ENCODE measurements at places on chromosomes 6 and 20. TPM values are rescaled to one million over a fixed set of nuclear protein-coding genes. Genes with fewer than 3 reads are reported as not detected.

DNA sequence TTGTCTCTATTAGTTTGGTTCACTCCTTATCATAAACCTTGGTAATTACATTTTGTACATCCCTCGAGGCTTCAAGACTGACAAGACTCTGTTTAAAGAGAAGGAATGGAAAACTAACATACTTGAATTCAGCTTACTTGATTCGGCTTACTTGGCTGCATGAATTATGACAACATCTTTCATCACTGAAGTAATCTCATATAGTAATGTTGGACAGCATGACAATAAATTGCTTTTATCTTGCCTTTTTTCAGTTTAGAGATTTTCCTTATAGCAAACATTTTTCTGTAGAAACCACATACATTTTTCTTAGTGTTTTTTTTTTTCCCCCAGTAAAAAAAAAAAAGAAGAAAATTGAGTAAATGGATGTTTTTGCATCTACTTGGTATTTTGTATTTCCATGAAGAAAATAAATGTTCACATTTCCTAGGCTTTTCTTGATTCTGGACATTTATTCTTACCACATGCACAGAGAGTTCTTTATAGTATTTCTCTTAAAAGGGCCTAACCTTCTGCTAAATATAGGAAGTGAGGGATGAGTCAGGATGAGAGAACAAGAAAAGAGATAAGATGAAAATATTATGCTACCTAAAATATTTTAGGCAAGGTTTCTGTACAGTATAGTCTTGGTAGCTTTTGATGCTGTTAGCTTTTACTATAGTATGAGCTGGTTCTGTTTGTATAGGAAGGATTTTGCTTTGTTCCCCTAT, 101.0 kb upstream of the HDGFL1 start:
- H3K27ac ChIP-seq: no peak overlapping the region
- H3K36me3 ChIP-seq: no peaks in the 10 kb centered on the region
- H3K4me3 ChIP-seq: no peak overlapping the region
- DNase-seq: no peak

DNA sequence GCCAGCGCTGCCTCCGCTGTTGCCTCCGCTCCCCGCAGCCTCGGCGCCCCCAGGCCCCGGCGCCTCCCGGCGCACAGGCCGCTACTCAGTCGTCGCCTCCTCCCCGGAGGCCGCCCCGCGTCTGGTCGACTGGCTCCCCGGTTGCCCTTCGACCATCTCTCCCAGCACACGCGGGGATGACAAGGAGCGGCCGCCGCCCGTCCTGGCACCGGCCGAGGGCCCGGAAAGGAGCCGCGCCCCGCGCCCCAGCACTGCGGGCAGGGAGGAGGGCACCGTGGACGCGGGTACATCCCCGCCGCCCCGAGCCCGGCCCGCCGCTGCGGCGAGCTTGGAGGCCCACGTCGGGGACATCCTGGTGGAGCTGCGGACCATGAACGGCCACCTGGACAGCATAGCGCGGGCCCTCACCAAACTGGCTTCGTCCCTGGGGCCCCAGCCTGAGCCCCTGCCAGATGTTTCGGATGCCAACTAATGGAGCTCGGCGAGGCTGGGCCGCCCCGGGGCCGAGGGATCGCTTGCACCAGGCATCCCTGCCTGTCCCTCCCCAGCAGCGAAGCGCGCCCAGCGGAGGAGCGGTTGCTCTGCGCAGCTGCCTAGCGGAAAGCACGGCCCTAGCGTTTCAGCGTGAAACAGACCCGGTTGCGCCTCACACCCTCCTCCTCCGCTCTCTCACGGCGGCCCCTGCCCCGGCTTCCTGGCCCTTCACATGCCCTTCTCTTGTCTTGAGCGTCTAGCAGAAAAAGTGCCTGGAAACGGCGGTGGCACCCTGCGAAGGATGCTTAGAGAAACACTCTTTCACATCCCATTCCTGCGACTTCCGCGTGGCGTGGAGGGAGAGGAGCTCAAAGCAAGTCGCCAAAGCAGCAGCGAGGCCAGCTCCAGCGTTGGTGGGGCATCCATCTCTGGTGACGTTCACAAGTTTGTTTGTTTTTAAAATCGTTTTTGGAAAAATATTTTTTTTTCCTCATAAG, 285.8 kb upstream of the SUPT3H start:
- no peak overlapping the region for H3K27ac ChIP-seq
- no peaks in the 10 kb centered on the region for H3K36me3 ChIP-seq
- peaks cover 59% of the 10 kb centered on the region for H3K27me3 ChIP-seq
- DNase-seq: peak; percentile 76
- peak overlapping the region; percentile 58 for H3K4me3 ChIP-seq

DNA sequence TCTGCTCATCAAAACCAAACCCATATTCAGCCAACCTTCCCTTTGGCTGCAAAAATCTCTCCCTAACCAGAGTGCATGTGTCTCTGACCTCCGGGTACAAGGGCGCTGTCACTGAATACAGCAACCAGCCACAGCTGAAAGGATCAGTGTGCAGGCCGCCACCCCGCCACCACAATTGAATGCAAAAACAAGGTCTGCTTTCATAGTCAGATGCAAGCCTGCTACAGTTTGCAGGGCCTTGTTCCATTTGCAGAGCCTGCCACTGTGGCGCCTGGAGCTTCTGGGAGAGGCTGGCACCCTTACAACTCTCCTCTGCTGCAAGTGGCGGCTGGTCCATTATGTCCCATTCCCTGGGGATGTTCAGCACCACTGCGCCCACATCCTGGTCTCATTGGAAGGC, 23.5 kb downstream of the MDGA1 start:
- H3K36me3 ChIP-seq: no peaks in the 10 kb centered on the region
- no peak overlapping the region for H3K4me3 ChIP-seq
- DNase-seq: no peak
- no peaks in the 10 kb centered on the region for H3K27me3 ChIP-seq
- H3K27ac ChIP-seq: no peak overlapping the region
- 0 out of 2 replicates have a peak, but pooled peaks cover 2% of the 10 kb centered on the region for H3K4me1 ChIP-seq

DNA sequence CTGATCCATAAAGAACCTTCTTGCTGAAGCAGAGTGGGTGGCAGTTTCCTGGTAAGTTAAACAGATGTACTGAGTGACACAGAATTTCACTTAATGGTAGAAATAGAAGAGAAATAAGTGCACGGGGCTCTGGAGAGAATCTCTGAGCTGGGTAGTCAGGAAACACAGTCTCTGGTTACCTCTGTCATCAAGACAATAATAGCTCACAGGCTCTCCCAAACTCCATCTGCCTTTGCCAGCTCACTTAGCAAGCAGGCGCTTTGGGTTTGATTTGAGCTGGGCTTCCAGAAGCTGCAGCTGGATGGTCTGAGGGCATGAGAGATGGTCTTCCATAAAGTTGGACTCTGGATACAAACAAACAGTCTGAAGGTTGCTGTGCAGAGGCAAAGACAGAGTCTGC, 39.6 kb upstream of the PRSS35 start:
- H3K4me3 ChIP-seq: no peak overlapping the region
- no peaks in the 10 kb centered on the region for H3K36me3 ChIP-seq
- peaks cover 16% of the 10 kb centered on the region for H3K4me1 ChIP-seq
- H3K27ac ChIP-seq: no peak overlapping the region
- DNase-seq: no peak

DNA sequence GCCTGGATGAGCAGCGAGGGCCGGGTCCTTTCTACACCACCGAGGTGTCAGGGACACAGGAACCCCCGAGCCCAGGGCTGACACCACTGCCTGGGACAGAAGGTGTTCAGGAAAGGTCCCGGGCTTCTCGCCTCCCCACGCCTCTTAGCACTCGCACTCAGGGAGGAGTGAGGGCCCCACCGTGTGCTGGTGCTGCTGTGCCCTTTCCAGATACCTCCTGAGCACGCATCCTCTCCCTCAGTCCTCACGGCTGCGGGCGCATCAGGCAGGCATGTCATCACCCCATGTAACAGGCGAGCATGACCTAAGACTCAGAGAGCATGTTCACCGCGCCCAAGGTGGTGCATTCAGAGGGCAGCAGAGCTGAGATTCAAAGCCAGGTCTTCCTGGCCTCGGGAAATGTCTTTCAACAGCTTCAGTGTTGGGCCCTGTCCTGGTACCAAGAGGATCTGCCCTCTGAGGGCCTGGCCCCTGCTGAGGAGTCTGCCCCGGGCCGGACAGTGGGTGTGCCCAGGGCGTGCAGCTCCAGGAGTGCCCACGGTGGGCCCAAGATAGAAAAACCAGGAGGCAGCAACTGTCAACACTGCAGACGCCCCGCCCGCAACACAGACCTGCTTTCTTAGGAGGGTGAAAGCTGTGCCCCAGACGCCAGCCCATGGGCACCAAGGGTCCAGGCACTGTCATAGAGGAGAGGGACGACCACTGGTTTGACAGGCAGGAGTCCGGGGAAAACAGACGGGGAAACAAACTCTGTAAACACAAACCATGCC, 29.2 kb downstream of the TGM2 start:
- H3K27me3 ChIP-seq: no peaks in the 10 kb centered on the region
- H3K4me1 ChIP-seq: peaks cover 16% of the 10 kb centered on the region
- H3K4me3 ChIP-seq: no peak overlapping the region
- peak; percentile 7 for DNase-seq
- H3K27ac ChIP-seq: no peak overlapping the region

GRCh38 chr6:113558966-113559365, 298.2 kb upstream of the MARCKS start:
- no peaks in the 10 kb centered on the region for H3K27me3 ChIP-seq
- no peak overlapping the region for H3K27ac ChIP-seq
- no peak for DNase-seq
- H3K4me1 ChIP-seq: peaks cover 34% of the 10 kb centered on the region
- H3K4me3 ChIP-seq: no peak overlapping the region
- H3K36me3 ChIP-seq: no peaks in the 10 kb centered on the region

DNA sequence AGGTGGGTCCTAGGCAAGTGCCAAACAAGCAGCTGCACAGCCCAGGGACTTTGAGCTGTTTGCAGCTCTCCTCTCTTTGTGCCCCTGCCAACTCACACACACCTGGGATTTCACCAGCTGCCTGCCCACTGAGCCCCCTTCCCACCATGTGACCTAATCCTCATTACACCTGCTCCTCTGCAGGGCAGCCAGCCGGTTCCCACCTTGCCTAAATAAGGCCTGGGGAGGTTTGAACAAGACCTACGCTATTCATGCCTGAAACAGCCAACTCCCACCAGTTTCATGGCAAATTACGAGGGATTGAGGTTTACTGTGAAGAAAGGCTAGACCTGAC, 92.6 kb upstream of the SOX4 start:
- no peaks in the 10 kb centered on the region for H3K36me3 ChIP-seq
- no peaks in the 10 kb centered on the region for H3K27me3 ChIP-seq
- no peak for DNase-seq
- no peak overlapping the region for H3K4me3 ChIP-seq
- no peaks in the 10 kb centered on the region for H3K4me1 ChIP-seq

DNA sequence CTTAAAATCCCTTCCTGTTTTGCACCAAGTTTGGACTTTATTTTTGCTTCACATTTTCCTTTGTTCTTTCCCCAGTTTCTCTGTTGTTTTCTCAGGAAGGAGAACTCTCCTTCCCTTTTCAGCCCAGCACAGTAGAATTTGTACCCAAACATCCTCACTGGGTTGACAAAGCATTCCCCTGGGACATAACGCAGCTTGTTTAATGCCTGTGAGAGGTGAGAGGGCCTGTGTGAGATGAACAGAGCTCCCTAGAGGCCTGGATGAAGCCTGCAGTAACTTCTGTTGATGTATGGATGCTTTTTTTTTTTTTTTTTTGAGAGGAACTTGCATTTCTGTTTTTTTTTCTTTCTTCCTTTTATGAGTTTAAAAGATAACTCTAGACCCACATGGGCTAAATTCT, 104.9 kb upstream of the SLC22A23 start:
- peaks cover 4% of the 10 kb centered on the region for H3K27me3 ChIP-seq
- H3K4me1 ChIP-seq: peaks cover 11% of the 10 kb centered on the region
- no peaks in the 10 kb centered on the region for H3K36me3 ChIP-seq
- DNase-seq: no peak
- H3K4me3 ChIP-seq: no peak overlapping the region

GRCh38 chr6:42177514-42178364, 4.6 kb downstream of the GUCA1A start:
- peaks cover 5% of the 10 kb centered on the region for H3K27me3 ChIP-seq
- H3K4me3 ChIP-seq: peak overlapping the region; percentile 86
- H3K27ac ChIP-seq: peak overlapping the region; percentile 76
- peak; percentile 92 for DNase-seq

DNA sequence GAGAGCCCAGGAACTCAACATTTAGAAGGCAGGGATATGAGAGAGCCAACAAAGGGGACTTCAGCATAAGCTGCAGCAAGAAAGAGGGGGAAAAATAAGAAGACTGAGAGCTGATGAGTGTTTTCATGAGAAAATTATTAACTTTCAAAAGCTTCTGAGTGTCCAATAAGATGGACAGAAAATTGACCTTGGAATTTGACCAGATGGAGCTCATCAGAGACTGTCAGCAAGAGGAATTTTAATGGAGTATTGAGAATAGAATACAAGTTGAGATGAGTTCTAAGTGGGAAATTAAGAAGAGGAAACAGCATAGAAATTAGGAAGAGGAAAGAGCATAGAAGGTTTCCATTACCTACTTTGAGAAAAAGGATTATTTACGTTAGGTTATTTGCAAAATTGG, 428.2 kb downstream of the LMBRD1 start:
- no peaks in the 10 kb centered on the region for H3K36me3 ChIP-seq
- H3K4me1 ChIP-seq: 0 out of 2 replicates have a peak, but pooled peaks cover 3% of the 10 kb centered on the region
- DNase-seq: no peak
- no peaks in the 10 kb centered on the region for H3K27me3 ChIP-seq
- no peak overlapping the region for H3K27ac ChIP-seq

DNA sequence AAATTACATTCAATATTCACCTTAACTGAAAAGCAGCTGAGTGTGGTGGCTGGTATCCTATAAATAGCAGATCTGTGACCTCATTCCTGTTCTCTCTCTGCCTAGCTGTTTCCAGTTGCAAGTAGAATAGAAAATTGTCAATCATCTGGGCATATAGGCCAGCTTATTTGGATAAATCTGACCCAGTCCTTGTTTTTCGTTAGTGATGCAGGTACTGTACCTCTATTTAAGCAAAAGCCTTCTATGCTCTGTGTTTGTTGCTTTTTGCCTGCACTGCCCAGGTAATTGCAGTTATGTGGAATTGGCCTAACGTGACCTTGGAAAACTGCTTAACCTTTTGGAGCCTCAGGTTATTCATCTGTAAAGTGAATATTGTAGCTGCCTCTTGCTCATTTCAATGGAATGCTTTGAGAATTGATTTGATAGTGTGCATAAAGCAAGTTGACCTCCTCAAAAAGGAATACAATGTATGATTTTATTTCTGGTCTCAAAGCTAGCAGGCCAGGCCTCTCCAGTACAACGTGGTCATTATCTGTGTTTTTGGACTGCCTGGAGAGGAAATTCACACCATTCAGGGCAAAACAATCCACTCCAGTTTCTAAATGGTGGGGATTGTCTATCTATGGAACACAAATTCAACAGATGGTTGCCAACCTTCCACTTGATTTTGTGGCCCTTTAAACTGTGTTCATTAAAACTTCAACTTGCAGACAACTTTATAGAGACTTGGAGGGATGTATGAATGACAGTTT, 508.7 kb upstream of the CITED2 start:
- no peak for DNase-seq
- H3K36me3 ChIP-seq: no peaks in the 10 kb centered on the region
- H3K4me1 ChIP-seq: peaks cover 75% of the 10 kb centered on the region
- H3K27ac ChIP-seq: peak overlapping the region; percentile 41

DNA sequence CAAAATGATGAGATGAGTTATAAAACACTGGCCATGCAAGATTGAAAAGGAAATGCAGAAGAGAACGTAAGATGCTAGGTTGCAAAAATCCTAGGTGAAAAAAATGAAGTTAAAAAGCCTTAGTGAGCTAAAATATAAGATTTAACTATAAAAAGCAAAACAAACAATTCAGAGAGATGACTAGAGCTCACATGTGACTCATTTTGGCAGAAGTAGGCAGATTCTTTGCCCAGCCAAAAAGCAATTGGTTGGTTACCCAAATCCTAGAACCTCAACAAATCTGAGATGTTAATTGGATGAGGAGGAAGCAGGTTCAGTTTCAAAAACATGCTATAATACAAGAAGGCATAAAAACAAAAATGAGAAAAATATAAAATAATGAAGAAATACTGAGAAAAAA, 249.1 kb downstream of the OGFRL1 start:
- no peak overlapping the region for H3K27ac ChIP-seq
- H3K36me3 ChIP-seq: no peaks in the 10 kb centered on the region
- no peak overlapping the region for H3K4me3 ChIP-seq

Gene ADGRG6
- total RNA-seq: 5.3 TPM

Gene MUCL3
- total RNA-seq: 0.21 TPM

Gene TNFAIP3
- total RNA-seq: 4.2 TPM

Measured in WTC11 (cell line).